A375 (cell line): ENCODE measurements at places on chromosomes 5 and 9. TPM values are rescaled to one million over a fixed set of nuclear protein-coding genes. Genes with fewer than 3 reads are reported as not detected.

SLC22A4 gene
- total RNA-seq: 4.5 and 6.7 TPM in 2 replicates

PCDHB14 gene
- total RNA-seq: 1.8 and 2.9 TPM in 2 replicates

IRX1 gene
- 3.7 and 4.2 TPM in 2 replicates for total RNA-seq

ANKRD20A1 gene
- 0.49 and 1.2 TPM in 2 replicates for total RNA-seq

PDE6A gene
- 0.11 and 0.49 TPM in 2 replicates for total RNA-seq

LOX gene
- not detected in 2 replicates for total RNA-seq

AGXT2 gene
- not detected in 2 replicates for total RNA-seq
